ENCODE measurements at places on chromosomes 12 and 14.
A peak's percentile ranks its signal among the peaks of the same experiment; 100 is the strongest.

- no peak for DNase-seq
Observed at GRCh38 chr12:129483111-129483893, 420.5 kb downstream of the TMEM132D start.

- DNase-seq, result peak; percentile 77
Observed at GRCh38 chr12:108638141-108638827, 4.6 kb upstream of the SELPLG start.

DNA sequence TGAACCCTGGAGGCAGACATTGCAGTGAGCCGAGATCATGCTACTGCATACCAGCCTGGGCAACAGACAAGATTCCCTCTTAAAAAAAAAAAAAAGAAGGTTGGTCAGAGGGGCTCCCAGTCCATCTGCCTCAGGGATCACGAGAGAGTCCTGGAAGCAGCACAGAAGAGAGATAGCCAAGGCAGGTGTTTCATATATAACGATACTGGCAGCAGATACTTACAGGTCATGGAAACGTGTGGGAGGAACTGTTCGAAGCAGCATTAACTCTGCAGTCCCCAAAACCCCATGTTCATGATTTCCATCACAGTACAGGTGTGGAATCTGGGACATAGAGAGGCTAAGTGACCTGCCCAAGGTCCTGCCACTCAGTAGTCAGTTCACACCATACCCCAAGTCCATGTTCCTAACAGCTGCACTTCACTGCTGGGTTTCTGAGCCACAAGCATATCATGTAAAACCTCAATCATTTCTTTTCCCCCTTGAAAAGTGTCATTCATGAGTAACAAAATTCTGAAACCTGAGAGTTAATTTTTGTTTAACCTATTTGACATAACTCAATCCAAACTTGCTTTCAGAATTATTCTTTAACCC lies 16.7 kb downstream of the CDK2AP1 start:
- DNase-seq, result no peak

- DNase-seq, result no peak
Observed at GRCh38 chr14:101475456-101476257, 85.6 kb upstream of the DIO3 start.
